ENCODE measurements at places on chromosomes 5 and 9.

GRCh38 chr9:112485574-112485973, 1.1 kb upstream of the KIAA1958 start:
- DNase-seq: no peak

DNA sequence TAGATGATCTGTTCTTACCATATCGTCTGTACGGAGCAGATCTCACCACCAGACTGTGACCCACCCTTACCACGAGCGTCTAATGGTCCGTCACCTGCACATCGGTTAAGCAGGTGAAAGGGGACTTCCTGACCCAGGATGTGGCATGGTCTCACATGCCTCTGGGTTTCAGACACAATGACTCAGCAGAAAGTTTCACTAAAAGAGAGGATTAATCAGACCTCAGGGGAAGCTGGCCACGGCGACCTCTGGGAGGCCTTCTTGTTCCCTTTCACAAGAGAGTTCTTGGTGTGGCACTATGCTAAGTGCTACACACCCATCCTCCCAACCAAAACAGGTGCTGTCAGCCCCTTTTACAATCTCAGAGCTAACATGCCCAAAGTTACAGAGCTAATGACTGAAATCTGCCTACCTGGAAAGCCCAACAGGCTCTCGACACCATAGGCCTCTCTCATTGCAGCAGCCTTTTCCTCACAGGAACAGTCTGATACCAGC, 41.6 kb downstream of the ADAMTS12 start:
- no peak for DNase-seq

GRCh38 chr5:68066277-68066955, 149.1 kb upstream of the PIK3R1 start:
- no peak for DNase-seq

- DNase-seq: no peak
These were observed 43.7 kb downstream of the MEF2C start for GRCh38 chr5:88839238-88839637.

- no peak for DNase-seq
These were observed 43.7 kb downstream of the PSD2 start for GRCh38 chr5:139839232-139839815.

GRCh38 chr9:21465138-21465537, 17.0 kb downstream of the IFNE start:
- DNase-seq: no peak

All from hypothalamus (tissue), 51 donors.